T-helper 2 cell (primary cell): ENCODE measurements at places on chromosomes 4 and X.
A peak's percentile ranks its signal among the peaks of the same experiment; 100 is the strongest.

- no peak for DNase-seq
These were observed 255.3 kb downstream of the RAPGEF2 start for GRCh38 chr4:159358226-159358625.

- DNase-seq = no peak
These were observed 38.8 kb downstream of the CLCN3 start for GRCh38 chr4:169658975-169659715.

GRCh38 chr4:7759635-7760034, 180.0 kb downstream of the AFAP1 start:
- DNase-seq = no peak

DNA sequence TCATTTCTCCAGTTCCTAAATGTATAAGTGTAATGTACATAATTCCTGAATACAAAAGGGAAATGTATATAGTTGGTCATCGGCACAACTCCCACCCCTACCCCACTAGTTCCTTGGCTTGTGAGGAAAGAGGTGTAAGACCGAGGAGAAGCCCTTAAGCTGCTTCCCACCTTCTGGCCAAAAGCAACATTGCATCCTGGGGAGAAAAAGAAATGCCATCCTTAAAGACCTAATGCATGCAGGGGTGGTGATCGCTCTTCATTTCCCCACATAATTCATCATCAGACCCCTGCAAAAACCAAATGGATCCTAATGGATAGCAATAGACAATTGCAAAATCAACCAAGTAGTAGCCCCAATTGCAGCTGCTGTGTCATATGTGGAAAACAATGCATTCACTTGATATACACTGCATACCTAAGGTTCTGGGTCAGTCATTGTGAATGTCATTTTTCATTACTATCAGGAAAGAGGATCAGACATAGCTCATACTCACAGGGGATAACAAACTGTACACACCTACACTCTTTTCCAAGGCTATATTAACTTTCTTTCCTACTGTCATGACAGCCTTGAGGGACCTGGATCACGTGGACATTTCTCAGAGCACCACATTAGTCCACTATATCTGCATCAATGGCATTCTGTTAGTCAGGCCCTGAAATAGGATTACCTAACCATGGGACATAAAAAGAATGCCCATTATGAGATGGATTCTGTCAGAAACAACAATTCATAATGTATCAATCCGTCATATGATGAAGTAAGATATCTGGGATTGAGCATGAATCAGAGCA, 31.7 kb upstream of the NFXL1 start:
- no peak for DNase-seq

DNA sequence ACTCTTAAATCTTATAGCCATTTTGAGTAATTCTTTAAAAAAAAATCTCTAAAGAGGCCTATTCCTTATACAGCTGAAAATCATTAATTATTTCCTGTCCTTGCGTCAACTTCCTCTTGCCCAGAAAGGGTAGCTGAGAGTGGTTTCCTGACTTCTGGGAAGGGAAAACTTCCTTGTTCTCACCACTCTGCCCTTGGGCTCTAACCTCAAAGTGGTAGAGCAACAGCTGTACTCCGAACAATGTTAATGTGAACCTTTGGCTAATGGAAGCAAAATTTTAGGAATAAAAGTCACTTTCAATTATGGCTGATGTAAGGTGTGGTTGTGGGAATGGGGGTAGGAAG, 15.3 kb downstream of the KLHL2 start:
- no peak for DNase-seq

DNA sequence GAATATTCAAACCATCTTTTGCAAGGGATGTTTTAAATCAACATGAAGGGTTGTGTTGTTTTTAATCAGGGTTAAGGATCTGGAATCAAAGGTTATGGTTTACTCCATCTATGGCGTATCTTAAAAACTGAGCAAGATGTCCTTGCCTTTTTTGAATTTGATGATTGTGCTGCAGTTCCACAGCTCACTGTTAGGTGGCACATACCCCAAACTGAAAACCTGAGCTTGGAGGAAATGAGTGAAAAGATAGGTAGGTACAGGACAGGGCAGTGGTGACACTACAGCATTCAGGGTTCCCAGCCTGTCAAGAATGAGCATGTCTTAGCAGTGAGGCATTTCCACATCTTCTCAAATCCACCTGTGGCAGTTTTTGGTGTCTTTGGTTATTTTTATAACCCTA, 13.1 kb upstream of the EOLA1 start:
- peak; percentile 72 for DNase-seq

DNA sequence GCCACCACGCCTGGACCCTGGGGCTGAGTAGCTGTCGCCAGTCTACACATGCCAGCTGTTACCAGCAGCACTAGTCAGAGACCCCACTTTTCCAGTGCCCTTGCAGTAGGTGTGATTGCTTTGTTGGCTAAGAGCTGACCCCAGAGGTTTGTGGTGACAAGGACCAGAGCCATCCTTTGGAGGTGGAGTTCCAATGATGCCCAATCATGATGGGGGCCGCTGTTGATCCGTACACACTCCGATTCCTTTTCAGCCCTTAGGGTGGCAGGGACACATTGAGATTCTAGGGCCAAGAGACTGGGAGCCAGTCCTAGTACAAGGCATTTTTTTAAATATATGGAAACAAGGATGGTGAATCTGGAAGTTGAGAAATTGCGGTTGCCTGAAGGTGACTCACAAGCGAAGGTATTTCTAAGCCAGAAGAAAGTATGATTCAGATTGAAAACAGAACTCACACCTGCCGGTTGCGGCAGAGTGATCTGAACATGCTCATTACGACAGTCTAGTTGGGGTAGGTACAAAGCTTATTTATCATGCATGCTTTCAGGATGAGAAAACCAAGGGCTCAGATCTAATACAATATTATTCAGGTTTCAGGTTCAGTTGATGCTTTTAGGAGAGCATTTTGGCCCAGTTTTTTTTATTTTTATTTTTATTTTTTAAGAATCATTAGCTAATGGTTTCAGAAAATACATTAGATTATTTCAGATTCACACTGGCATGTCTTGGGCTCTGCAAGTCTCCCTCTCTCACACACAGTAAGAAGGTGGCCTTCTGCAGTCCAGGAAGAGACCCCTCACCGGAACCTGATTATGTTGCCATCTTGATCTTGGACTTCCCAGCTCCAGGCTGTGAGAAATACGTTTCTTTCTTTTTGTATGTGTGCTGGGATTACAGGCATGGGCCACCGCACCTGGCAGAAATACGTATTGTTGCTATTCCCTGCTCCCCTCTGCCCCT, 43.4 kb downstream of the SHROOM2 start:
- DNase-seq = no peak

DNA sequence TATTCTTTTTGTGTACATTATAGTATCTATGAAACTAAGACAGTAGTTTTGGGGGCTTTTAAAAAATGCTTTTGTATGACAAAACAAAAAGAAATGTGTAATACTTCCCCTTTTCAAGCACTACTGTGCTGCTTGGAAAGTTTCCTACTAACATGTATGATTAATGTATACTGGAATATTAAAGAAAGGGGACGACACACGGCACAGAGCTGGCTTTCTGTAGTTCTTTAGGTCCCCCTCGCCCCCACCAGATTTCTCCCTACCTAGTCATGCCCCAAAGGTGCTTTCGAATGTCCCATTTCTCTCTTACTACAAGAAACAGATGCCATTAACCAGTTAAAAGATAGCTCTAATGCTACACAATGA, 1.6 kb upstream of the AP1S2 start:
- DNase-seq = no peak

DNA sequence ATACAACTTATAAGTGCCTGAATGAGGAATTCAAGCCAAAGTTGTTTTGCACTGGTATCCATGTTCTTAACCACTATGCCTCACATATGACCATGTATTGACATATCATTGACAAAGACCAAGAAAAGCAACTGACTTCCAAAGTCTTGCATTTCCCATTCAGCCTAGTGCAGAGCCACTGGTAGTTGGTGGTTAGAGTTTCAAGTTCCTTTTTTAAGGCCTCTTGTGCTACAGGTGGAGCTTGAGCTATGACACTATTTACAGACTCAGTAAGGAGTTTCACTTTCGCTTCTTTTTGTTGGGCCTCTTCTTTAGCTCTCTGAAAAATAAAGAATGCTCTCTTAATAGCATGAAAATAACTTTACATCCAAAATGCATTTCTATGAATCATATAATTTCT, 763.0 kb downstream of the DMD start:
- peak; percentile 3 for DNase-seq

GRCh38 chr4:108628411-108628810, 8.0 kb downstream of the RPL34 start:
- DNase-seq = no peak

GRCh38 chrX:107547621-107548020, 80.7 kb upstream of the PRPS1 start:
- no peak for DNase-seq

GRCh38 chr4:10482913-10483312, 25.7 kb upstream of the ZNF518B start:
- no peak for DNase-seq

DNA sequence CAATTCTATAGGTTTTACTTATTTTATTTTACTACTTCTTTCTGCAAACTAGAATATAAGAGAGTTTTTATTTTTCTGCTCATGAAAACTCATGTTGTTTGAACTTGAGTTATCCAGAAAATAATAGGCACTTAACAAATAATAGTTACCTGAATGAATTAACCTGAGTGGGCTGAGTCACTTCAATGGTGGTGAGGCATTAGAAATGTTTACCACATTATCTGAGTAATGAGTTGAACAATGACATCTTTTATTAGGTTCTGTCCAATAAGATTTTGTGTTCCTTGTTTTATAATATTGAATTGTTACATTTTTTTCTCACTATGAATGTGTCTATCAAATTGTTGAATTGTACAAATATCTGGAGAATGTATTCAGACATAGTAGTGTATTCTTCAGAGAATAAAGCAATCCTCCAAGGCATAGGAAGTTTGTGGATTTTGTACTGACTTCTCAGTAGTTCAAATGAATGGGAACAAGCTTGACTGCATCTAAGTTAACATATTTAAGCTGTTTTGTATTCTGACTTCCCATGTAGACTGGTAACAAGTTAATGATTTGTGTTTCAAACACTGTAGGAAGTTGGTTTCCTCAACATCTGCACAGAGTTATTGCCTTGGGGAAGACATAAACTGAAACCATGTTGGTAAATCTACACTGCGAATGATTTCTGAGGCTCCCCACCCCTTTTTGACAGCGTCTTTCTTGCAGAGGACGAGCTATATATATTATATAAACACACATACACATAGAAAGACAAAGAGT, 1808.9 kb upstream of the TENM3 start:
- no peak for DNase-seq

DNA sequence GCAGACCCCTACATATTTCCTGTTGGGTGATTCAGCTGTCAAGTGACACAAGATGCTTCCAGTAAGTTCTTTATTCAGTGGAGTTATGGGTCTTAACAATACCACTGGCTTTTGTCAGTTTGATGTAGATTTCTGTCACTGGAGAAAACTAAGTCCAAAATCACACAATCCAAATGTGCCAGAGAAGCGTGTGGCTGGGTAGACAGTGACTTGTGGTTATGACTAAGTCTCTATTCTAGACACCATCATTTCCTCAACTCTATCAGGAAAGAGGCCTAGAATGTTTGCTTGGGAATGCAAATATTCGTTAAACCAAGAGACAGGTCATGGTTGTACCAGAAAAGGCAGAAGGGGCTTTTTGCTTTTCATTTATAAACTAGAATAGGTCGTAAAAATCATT, 54.4 kb upstream of the HS3ST1 start:
- DNase-seq = no peak

DNA sequence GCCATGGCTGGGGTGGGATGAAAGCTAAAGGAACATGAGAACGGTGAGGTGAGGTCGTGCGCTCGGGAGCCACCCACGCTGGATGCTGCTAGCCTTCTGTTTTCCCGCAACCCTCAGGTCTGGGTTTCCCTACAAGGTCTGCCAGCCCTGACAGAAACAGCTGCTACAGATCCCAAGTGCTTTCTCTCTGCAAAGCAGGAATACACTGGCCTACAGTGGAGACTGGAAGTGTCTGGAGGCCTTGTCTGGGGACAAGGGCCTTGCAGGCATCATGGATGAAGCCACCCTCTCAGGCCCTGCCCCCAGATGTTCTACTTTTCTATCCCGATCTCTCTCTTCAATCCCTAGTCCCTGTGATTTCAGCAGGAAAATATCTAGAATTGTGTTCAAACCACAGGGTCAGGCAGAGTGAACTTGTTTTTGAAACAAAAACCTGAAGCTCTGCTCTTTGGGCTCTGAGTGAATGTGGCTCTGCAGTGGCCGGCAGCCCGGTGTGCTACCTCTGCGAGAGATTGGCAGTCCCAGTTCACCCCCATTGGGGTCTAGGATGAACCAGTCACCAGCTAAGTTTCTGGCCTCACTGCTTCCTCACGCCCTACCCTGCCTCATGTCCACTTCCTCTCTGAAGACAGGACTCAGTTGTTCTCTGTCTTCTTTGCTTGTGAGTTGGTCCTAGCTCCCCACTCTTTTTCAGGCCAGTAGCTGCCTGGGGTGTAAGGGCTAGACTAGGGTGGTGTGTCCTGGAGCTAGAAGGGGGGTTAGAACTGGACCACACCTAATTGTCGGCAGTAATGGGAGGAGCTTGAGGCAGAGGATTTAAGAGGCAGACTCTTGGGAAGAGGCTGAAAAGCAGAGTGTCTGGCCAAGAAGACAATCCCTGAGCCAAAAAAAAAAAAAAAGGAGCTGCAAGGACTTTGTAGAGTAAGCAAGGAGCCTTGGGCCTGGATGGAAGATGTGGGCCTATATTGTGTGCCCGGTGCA, 89.6 kb downstream of the RTL5 start:
- no peak for DNase-seq

DNA sequence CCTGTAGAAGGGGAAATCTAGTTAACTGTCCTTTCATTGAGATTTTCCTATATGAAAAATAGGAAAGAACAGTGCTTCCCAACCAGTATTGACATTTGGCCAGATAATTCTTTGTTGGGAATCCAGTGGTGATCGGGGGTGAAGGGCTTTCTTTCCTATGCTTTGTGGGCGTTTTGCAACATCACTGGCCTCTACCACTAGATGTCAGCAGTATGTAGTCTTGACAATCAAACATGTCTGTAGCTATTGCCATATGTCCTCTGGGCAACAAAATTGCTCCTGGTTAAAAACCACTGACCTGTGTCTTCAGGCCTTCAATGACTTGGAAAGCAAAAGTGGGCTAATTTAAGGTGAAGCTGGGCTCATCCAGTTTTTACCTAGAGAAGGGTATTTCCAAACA, 658.5 kb downstream of the DACH2 start:
- DNase-seq = no peak

DNA sequence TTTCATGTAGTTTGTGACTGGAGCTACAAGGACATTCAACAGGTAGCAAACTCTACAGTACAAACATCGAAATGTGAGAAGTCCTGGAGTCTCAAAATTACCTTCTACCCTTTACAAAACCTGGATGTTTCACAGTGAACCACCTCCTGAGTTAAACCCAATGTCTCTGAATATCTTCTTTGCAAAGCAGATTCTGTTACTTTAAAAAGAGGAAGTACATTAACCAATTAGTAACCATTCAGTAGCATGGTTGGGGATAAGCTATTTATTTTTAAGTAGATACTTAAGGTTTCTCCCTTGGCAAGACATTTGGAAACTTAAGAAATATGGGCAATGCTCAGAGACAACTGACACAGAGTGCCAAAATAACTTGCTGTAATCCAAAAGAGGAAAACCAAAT, 371.9 kb upstream of the NWD2 start:
- DNase-seq = no peak

- no peak for DNase-seq
These were observed 88.7 kb upstream of the ELOVL6 start for GRCh38 chr4:110287130-110287529.

- DNase-seq = no peak
These were observed 370.3 kb upstream of the NOCT start for GRCh38 chr4:138645289-138645688.

GRCh38 chr4:89230271-89230670, 77.3 kb downstream of the GPRIN3 start:
- no peak for DNase-seq
